CD4-positive, alpha-beta T cell treated with Interferon alpha-2 for 1 hour (primary cell): ENCODE measurements at places on chromosomes 6 and 20.

DNA sequence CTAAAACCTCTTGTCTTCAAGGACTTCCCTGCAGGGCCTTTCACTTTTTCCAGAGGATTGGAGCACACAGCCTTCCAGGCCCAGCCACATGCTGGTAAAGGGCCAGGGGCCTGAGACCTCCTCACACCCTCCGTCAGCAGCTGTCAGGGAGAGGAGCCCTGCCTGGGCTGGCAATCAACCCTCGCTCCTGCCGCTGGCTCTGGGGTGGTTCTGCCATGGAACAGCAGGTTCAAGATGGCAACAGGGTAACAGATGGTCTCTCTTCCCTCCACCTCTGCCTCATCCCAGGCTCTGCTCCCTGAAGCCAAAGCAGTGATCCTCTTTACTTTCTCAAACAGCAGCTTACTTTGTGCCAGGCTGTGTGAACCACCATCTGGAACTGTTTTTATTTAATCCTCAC, 23.8 kb downstream of the PCNA start:
- no peak for DNase-seq

GRCh38 chr6:129340983-129341382, 369.0 kb downstream of the ARHGAP18 start:
- no peak for DNase-seq

- no peak for DNase-seq
Observed at GRCh38 chr6:134119486-134119885, 67.1 kb upstream of the SLC2A12 start.

GRCh38 chr6:105235155-105235554, 55.3 kb upstream of the POPDC3 start:
- no peak for DNase-seq

DNA sequence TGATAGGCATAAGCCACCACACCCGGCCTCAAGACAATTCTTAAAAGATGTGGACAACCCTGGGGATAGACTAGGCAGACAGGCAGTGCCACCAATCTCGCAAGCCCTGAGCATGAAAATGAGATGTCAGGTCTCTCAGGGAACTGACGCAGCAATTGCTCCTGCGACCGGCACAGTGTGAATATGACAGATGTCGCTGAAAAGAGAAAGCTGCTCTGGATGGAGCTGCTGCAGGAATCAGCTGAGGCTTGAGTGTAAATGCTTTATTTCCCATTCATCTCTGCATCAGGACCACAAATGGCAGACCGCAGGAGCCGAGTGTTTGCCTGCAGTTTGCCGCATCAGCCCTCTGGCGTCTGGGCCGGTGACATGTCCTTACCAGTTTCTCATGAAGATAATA, 68.4 kb downstream of the TFAP2C start:
- no peak for DNase-seq

DNA sequence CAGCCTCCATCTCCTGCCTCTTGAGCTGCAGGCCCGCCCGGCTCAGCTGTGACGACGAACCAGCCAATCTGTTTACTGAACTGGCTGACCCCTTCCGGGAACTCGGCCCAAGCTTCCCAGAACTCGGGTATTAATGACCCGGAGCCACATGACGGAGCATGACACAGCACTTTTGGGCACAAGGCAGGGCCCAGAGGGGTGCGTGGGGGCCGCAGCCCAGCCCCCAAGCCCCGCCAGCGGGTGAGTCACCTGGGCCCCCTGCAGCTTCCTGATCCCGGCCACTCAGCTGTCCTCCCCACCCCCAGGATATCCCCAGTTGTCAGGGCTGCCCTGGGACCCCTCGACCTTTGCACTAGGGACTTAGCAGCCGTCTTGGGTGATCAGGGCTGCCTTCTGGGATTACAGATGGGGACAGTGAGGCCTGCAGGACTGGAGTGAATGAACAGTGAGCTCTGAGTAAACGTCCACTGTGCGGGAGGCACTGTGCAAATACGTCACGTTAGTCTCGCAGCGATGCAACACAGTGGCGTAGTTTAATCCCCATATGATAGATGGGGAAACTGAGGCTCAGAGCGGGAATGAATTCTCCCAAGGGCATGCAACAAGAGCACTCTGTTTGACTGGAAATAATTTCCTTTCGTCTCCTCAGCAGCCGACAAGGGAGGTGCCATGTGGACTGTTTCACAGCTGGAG, 102.1 kb downstream of the CEBPB start:
- DNase-seq = peak; percentile 82

DNA sequence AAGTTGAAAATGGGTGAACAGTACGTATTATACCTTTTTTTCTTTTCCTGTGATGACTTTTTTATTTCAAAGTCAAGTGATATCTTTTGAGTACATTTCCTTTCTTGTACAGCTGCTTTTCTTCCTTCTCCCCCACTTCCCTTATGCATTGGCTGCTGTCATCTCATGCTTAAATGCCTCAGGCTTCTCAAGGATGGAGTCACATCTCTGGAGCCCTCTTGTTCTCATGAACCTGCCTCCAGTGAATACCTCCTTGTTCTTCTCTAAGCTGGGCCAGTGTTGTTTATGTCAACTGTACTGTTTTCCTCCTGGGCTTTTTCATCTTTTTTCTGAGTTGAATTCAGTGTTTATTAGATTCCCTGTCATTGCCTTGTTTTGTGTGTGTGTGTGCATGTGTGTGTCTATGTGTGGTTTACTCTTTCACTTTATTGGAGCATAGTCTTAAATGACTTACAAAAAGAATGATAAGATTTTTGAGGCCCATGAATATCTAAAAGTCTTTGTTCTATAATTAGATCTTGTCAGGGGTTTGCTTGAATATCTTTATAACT, 23.6 kb downstream of the STXBP5 start:
- no peak for DNase-seq

DNA sequence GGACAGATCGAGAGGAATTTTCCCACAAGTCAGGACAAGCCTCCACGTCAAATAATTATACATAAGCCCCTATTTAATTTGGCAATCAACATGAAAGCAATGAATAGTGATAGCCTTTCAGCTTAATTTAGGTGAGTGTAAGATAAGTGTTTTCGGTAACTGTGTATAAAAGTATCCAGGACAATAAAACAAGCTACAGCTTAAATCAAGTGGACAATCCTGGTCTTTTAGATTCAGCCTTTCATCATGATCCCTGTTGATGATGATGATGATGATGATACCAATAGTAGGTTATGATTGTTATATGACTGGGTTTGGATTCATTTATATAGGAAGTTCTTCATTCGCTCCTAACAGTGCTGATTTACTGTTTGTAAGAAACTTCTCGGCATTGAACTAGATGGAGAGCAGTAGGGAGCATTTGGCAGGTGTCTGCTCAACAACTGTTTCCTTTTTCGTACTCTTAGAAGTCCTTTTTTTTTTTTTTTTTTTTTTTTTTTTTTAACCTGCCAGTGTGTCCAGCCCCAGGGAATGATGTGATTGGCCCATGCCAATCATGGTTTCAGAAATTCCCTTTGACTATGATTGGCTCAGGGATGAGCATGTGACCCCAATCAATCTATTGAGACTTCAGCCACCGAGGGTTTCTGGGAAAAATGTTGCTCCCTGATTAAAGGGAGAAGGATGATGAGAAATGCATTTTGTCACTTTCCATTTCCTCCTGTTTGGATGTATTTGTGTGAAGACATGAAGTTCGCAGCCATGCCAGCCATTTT, 11.3 kb upstream of the RNF182 start:
- DNase-seq = no peak

DNA sequence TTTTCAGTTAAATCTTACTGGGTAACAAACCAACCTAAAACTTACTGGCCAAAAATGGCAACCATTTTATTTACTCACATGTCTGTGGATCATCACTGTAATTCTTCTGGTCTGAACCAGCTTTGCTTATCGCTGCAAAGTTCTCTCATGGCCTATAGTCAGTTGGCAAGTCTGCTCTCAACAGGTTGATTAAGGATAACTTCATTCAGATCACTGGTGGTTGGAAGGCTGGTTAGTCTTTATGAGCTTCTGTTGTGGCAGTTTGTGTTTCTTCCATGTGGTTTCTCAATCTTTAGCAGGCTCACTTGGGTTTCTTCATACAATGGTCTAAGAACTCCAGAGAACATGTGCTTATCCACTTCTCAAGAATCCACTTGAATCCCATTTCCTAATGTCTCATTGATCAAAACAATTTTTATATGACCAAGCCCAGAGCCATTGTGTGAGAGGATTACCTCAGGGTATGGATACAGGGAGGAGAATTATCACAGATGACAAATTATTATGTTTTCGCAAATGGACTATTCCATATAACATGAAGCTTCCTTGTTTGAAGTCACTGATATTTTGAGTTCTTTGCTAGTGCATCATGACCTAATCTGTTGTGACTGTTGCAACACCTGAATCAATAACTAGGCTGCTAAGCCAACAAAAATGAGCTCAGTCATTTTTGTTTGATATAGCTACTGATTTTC, 155.4 kb upstream of the BMP2 start:
- no peak for DNase-seq
